ENCODE measurements at places on chromosomes 12 and 14. TPM values are rescaled to one million over a fixed set of nuclear protein-coding genes. Genes with fewer than 3 reads are reported as not detected.
A peak's percentile ranks its signal among the peaks of the same experiment; 100 is the strongest.

DNA sequence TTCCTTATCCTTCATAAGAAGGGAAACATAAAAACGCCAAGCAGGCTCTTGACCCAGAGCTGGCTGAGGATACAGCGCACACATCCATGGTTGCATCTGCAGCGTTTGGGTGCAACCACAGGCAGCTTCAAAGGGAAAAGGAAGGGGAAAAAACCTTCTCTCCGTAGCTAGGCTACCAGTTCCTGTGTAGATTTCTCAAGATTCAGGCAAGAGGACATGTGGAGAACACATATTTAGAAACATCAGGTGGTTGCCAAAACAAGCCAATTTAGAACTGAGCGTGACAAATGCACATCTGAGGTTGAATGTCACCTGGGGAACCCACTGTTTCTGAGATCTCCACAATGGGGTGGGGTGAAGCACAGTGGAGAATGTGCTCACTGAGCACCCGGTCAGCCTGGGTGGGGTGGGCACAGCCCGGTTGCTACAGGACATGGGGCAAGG lies 78.3 kb upstream of the BDKRB2 start:
- no peaks in the 10 kb centered on the region for H3K36me3 ChIP-seq
- no peak overlapping the region for H3K4me3 ChIP-seq
- no peak overlapping the region for H3K27ac ChIP-seq
- no peaks in the 10 kb centered on the region for H3K27me3 ChIP-seq
- peaks cover 23% of the 10 kb centered on the region for H3K4me1 ChIP-seq

DNA sequence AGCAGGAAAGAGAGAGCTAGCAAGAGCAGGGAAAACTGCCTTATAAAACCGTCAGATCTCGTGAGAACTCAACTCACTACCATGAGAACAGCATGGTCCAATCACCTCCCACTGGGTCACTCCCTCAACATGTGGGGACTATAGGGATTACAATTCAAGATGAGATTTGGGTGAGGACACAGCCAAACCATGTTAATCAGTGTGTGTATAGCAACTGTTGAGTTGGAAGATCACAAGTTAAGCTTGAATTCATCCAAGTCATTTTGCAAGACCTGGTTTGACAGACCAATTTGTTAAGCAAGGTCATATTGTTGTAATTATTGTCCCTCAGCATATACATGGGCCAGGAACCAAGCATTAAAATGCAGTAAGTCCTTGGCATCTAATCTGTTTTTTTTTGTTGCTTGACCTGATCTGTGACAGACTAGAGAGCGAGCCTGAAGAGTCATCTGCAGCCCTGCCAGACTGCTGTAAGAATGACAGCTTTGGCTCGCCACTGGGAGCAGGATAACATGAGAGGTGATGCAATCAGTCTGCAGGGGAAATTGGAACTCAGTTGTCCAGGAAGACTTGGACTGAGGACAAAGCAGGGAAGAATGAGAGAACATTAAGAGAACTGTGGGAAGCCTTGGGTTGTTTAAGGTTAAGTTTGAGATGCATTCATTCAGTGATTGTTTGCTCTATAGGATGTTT lies 297.6 kb upstream of the SEL1L start:
- H3K36me3 ChIP-seq = no peaks in the 10 kb centered on the region
- no peaks in the 10 kb centered on the region for H3K27me3 ChIP-seq
- no peak overlapping the region for H3K27ac ChIP-seq

GRCh38 chr14:50839691-50840090 lies 8.7 kb upstream of the NIN start:
- H3K4me1 ChIP-seq = peaks cover 6% of the 10 kb centered on the region
- DNase-seq = no peak
- no peaks in the 10 kb centered on the region for H3K27me3 ChIP-seq
- no peak overlapping the region for H3K4me3 ChIP-seq
- no peak overlapping the region for H3K27ac ChIP-seq

- no peaks in the 10 kb centered on the region for H3K27me3 ChIP-seq
- H3K4me3 ChIP-seq = no peak overlapping the region
- no peaks in the 10 kb centered on the region for H3K36me3 ChIP-seq
- DNase-seq = no peak
These were observed 71.9 kb upstream of the DACT1 start for GRCh38 chr14:58565832-58566231.

DNA sequence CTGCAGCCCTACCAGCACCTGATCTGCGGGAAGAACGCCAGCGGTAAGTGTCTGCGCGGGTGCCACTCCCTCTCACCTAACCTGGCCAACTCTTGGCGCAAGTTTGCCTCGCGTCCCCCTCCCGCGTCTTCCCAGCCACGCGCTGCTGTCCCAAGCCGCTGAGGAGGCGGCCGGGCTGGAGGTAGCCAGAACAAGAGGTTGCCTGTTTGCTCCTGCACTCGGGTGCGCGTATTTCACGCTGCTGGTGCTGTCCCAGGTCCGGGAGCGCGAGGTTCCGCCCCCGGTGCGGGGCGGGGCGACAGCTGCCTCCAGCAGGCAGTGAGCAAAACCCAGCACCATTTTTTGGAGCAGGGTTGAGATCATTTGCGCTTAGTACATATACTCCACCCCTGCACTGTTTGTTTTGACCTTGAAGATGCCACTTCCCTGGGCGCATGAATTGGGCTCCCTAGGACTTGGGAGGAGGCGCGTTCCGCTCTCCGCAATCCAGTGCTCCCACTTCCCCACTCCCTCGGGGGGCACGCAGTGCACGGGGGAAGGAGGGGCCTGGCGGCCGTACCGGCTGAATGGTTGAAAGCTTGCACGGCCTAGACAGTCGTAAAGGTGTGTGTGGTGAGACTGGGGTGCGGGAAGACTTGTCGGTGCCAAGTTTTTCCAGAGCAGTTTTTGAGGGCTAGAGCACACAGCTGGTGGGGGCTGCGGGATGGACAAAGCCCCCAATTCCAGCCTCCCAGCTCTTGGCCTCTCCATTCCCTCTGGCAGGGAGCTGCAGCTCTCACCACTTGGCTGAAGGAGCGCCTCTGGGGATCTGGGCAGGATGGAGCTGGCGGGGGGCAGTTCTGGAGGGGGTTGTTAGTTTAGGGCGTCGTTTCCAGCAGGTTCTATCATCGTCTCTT lies 226.9 kb upstream of the CRY1 start:
- H3K27ac ChIP-seq = no peak overlapping the region
- H3K27me3 ChIP-seq = peaks cover 64% of the 10 kb centered on the region
- no peaks in the 10 kb centered on the region for H3K36me3 ChIP-seq
- H3K4me3 ChIP-seq = peak overlapping the region; percentile 38
- DNase-seq = no peak

DNA sequence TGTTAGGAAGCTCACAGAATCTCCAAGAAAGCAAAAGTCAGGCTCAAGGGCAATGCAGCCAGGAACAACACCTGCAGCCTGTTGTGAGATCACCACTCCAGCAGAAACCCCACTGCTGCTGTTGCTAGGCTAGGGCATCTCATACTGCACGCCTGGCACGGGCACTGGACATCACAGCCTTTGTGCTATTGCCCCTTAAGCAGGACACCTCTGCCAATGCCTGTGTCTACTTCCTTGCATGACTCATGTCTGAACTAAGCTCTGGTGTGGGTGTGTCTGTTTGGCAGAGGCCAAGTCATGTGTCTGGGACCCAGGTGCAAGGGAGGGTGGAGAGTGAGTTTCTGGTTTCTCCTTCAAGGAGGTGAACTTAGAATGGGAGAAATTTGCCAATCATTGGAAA lies 10.0 kb upstream of the DDX47 start:
- H3K4me1 ChIP-seq = peaks cover 40% of the 10 kb centered on the region
- no peaks in the 10 kb centered on the region for H3K36me3 ChIP-seq
- no peak overlapping the region for H3K27ac ChIP-seq
- H3K4me3 ChIP-seq = no peak overlapping the region
- DNase-seq = peak; percentile 75

DNA sequence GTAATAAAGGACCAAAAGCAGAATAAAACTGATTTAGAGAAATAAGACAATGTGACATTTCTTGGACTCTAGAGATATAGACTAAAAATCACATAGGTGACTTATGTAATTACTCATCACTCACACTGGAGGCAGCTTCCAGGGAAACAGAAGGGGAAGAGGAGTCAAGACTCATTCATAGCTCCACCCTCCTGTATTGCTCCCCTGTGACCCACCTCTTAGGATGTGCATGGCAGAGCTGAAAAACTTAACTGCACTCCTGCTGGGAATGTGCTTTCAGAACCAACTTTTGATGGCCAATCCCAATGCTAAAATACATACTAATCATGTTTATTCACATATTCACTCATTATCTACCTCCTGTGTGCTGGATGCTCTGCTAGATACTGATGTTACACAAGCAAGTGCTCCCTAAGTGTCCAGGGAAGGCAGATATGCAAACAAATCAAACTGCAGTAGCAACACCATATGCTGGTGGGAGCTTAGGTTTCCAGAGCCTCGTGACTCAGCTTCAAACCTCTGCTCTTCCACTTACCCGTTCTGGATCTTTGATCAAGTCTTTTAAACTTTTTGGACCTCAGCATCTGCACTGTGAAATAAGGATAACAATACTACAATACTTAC lies 316.1 kb downstream of the GALC start:
- H3K27ac ChIP-seq = no peak overlapping the region
- H3K27me3 ChIP-seq = no peaks in the 10 kb centered on the region
- no peak for DNase-seq
- H3K36me3 ChIP-seq = no peaks in the 10 kb centered on the region
- H3K4me1 ChIP-seq = no peaks in the 10 kb centered on the region

GRCh38 chr12:41684997-41685396 lies 459.7 kb downstream of the GXYLT1 start:
- no peak for DNase-seq
- H3K27ac ChIP-seq = no peak overlapping the region
- H3K4me1 ChIP-seq = no peaks in the 10 kb centered on the region
- no peak overlapping the region for H3K4me3 ChIP-seq

DNA sequence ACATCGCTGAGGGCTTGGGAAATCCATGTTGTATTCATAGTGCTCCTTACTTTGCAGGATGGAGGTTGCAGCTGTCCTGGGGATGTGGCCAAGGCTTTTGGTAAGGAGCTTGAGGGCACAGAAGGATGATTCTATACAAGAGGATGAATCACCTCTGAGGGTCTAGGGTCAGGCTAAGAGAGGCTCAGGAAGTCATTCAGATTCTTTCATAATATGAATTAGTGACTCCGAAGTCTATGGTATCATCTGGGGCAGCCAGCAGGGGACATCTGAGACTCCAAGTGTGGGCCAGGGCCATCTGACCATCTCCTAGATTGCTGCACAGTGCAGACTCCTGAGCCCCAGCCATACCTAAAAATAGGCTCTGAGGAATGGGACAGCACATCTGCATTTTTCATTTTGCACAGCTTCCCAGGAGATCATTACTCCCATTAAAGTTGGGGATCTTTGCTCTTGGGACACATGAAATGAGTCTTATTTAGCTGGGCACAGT lies 4.8 kb downstream of the GMPR2 start:
- no peaks in the 10 kb centered on the region for H3K27me3 ChIP-seq
- peaks cover 75% of the 10 kb centered on the region for H3K36me3 ChIP-seq
- H3K4me1 ChIP-seq = peaks cover 20% of the 10 kb centered on the region
- H3K27ac ChIP-seq = no peak overlapping the region

- H3K27ac ChIP-seq = peak overlapping the region; percentile 60
- peak; percentile 65 for DNase-seq
- no peaks in the 10 kb centered on the region for H3K27me3 ChIP-seq
- H3K4me1 ChIP-seq = peaks cover 60% of the 10 kb centered on the region
- H3K4me3 ChIP-seq = no peak overlapping the region
These were observed 10.1 kb downstream of the KRT80 start for GRCh38 chr12:52181746-52182145.

GRCh38 chr12:125406131-125406530 lies 340.9 kb downstream of the AACS start:
- H3K4me3 ChIP-seq = no peak overlapping the region
- no peak overlapping the region for H3K27ac ChIP-seq
- no peaks in the 10 kb centered on the region for H3K4me1 ChIP-seq
- DNase-seq = no peak

GRCh38 chr14:68607081-68607866 lies 185.6 kb downstream of the ZFP36L1 start:
- peak; percentile 76 for DNase-seq
- peak overlapping the region; percentile 38 for H3K27ac ChIP-seq
- peaks cover 20% of the 10 kb centered on the region for H3K4me1 ChIP-seq
- H3K4me3 ChIP-seq = no peak overlapping the region

DNA sequence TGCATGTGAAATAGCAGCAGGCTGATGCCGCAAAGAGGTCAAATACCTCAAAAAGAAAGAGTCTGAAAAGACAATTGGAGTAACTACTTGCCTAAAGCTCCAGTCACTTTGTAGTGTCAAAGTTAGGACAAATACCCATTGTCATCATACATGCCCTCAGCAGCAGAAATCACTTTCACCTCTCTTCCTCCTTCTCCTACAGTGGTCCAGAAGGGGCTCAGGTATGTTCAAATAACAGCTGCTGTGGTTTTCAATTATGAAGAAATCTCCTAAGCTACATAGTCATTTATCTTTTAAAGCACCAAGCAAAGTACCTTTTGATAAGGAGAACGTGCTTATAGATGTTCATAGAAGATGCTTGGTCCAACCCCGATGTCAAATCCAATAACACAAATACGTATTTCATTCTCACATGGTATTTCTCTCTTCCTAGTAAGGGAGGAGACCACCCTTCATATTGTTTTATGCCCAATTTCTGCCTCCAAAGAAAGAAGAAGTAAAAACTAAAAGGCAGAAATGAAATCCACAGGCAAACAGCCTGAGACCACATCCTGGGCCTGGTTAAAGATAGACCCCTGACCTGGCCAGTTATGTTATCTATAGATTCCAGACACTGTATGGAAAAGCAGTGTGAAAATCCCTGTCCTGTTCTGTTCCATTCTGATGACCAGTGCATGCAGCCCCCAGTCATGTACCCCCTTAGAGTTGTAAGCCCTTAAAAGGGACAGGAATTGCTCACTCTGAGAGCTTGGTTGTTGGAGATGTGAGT lies 23.7 kb downstream of the GYS2 start:
- no peak overlapping the region for H3K4me3 ChIP-seq
- H3K27me3 ChIP-seq = no peaks in the 10 kb centered on the region
- H3K4me1 ChIP-seq = no peaks in the 10 kb centered on the region
- no peak for DNase-seq
- H3K27ac ChIP-seq = no peak overlapping the region

DNA sequence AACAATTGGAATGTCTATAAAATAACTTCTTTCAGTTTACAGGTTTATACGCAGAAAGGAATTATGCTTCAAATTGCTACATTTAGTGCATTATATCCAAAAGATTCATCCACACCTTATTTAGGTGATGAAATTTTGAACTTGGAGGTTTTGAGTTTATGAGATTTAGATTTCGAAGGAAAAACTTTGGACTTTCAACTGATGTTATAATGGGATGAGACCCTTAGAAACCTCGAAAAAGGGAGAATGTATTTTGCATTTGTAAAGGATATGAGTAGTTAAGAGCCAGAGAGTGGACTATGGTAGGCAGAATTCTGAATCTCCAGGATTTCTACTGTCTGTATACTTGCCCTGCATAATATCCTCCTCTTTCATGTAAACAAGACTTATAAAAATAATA lies 851.6 kb upstream of the MGAT4C start:
- no peaks in the 10 kb centered on the region for H3K36me3 ChIP-seq
- H3K4me1 ChIP-seq = no peaks in the 10 kb centered on the region
- H3K27ac ChIP-seq = no peak overlapping the region
- no peak for DNase-seq

GRCh38 chr14:20681348-20682126 lies 2.8 kb upstream of the RNASE4 start:
- H3K36me3 ChIP-seq = no peaks in the 10 kb centered on the region
- H3K4me1 ChIP-seq = peaks cover 16% of the 10 kb centered on the region
- peak overlapping the region; percentile 65 for H3K4me3 ChIP-seq
- no peaks in the 10 kb centered on the region for H3K27me3 ChIP-seq
- DNase-seq = peak; percentile 94
- peak overlapping the region; percentile 90 for H3K27ac ChIP-seq

HOXC5 gene
- not detected for total RNA-seq

PLEKHD1 gene
- not detected for total RNA-seq

LMNTD1 gene
- total RNA-seq = 1.9 TPM

PLEK2 gene
- 15.9 TPM for total RNA-seq
